ENCODE measurements at places on chromosomes 3 and 15.

DNA sequence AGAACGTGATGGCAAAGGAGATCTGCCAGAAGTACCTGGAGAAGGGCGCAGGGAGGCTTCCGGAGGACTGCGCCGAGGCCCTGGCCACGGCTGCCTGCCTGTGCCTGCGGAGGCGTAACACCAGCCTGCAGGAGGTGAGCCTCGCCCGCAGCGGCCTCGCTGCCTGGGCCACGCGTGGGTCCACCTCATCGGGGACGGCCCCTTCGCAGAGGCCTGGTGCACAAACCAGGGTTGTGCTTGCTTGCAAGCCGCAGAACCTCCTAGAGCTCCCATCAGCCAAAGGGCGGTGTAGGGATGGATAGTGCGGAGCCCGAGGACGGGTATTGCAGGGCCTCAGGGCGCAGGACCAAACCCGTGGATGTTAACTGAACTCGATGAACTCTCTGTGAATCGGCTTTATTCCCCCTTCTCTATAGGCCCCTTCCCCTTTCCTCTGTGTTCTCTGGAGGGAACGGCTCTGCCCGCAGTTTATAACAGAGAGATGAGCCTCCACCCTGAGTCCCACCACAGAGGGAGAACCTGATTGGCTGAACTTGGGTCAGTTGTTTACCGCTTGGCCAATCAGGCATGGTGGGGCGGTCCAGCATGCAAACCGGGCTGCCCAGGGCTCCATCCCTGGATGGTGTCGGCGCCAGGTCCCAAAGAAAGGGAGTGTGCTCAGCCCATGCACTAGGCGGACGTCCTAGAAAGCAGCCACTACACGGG, 13.6 kb upstream of the TATDN2 start:
- DNase-seq = no peak

DNA sequence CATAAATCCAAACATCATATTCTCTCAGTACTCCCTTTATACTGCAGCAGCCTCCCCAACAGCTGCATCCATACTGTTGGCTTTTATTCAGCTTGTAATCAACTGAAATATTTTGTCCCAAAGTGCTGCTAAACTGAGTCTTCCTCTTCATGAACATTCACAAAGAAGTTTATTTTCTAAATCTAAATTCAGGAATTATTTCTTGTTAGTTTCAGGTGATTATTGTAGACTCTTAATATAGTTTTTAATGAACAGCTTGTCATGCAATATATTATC, 269.3 kb upstream of the UBE2E2 start:
- DNase-seq = no peak

DNA sequence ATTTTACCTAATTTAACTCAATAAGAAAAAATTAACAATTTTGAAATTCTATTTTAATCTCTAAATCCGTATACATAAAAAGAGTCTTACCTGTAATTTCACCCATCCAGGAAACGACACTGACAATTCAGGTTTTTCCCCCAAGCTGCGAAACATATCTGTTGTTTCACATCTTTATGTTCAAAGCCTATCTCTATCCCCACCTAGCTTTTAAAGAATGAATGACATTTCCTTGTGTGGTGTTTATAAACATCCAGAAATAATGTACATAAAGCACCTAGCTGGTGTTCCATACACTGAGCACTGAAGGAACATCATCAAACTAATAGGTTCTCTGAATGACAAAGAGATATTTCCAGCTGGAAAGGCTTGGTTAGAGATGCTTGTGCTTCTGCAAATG, 867.8 kb downstream of the SQOR start:
- no peak for DNase-seq

DNA sequence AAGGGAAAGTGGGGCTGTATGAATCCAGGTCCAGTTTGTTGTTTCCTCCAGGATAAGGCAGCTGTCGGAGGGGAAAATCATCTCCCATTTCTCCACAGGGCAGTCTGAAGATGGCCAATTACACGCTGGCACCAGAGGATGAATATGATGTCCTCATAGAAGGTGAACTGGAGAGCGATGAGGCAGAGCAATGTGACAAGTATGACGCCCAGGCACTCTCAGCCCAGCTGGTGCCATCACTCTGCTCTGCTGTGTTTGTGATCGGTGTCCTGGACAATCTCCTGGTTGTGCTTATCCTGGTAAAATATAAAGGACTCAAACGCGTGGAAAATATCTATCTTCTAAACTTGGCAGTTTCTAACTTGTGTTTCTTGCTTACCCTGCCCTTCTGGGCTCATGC, 911 bp downstream of the CCRL2 start:
- no peak for DNase-seq

GRCh38 chr15:52220251-52220650, 29.1 kb upstream of the GNB5 start:
- DNase-seq = no peak

DNA sequence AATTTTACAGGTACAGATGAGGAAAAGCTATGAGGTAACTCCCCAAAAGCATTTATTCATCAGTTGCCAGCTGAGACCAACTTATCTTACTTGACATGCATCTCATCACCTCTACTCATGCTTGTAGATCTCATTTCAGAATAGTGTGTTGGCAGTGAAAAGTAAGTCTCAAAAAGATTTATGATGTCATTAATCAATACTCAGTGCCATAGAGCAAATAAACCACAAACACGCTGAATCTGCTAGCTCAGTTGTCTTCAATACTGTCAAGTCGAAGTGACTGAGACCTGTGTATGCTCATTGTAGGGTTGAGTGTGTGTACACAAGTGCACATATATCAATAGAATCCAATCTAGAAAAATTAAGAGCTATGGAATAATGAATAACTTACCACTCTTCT, 413.5 kb downstream of the CNTN3 start:
- no peak for DNase-seq

GRCh38 chr3:47315069-47315647, 32.4 kb downstream of the KLHL18 start:
- DNase-seq = no peak

DNA sequence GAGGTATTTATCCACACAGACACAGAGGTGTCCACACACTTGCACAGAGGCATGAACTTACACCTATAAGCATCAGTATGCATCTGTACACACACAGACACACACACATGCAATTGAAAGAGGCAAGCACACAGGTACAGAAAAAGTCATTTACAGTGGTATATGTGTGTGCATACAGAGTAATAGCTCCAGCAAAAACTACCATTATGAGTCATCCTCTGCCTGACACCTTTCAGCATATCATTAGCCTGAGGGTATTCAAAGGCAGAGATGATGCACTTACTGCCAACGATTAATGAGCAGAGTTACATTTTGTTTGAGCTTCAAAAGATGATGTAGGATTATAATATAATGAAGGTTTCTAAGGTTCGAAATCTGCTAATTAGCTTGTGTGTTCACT, 100.3 kb upstream of the TPRG1 start:
- DNase-seq = no peak

DNA sequence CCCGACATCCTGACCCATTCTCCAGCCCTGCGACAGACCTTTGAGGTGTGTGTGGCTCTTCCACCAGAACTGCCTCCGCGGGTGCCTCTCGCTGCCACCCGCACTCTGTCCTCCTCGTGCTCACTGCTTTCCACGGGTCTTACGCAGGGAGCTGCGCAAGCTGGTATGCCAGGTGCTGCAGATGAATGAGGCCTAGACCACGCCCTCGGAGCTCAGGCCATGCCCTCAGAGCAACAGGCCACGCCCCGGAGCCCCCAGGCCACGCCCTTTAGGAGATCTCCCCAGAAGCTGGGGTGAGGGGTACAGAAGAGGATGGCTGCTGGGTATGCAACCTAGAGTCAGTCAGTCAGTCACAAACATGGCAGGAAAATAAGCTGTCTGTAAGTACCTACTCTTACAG, 300.3 kb downstream of the GABRG3 start:
- DNase-seq = no peak

DNA sequence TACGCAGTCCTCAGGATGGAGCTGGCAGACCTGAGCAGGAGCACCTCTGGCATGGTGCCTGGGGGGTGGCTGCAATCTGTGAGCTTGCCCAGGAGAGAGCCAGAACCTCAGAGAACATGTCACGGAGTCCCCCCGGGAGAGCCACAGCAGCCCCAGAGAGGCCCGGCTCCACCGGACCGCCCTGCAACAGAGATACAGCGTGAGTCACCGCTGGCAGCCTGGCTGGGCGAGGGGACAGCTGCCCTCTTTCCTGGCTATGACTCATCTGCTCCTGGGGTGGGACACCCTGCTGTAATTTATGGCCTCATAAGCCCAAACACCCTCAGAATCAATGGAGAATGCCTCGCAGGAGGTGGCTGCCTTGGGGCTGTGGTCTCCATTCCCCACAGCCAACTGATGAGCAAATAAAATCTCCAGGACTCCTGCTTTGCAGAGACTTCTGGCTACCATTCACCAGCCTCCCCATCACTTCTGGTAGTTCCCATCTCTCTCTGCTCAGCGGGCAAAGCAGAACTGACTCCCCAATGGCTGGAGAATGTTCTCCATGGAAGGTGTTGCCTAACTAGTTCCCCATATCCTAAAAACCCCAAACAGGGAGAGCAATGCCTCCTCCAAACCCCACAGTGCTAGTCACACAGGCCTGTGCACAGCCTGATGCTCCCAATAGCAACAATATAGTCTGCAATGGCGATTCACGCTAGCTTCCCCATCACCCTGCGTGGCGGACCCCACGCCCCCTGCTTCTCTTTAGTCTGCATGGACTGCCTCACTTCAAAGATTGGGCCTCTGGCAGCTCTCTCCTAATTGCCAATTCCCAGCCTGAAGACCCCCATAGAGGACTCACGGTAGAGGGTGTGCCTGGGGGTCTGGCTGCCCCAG, 21.6 kb downstream of the ACSBG1 start:
- DNase-seq = no peak

GRCh38 chr3:16249336-16249735, 15.4 kb downstream of the DPH3 start:
- no peak for DNase-seq

GRCh38 chr3:147030274-147030673, 376.1 kb downstream of the ZIC4 start:
- DNase-seq = no peak

GRCh38 chr15:58260205-58260724, 122.1 kb downstream of the AQP9 start:
- DNase-seq = no peak

- DNase-seq = no peak
Measured at GRCh38 chr3:193614430-193614829, 21.4 kb downstream of the OPA1 start.

GRCh38 chr15:97196048-97197014, 764.2 kb upstream of the ARRDC4 start:
- no peak for DNase-seq

- no peak for DNase-seq
Measured at GRCh38 chr3:155110022-155110421, 29.9 kb downstream of the MME start.

DNA sequence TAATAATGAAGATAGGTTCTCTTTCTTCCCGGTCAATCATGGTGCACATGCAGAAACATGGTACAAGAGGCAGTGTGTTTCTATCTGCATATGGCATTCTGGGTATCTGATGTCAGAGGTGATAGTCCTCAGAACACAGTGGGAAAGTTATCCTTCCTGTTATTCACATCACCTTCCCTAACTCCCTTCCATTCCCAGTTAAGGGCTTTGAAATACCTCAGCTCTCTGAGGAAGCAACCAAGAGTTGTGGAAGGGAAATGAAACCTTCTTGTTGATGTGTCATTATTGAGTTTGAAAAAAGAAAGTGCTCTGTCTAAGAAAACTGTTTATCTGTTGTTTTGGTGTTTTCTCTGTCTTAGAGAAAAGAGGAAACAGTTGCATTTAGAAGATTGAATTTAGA, 21.9 kb upstream of the P2RY13 start:
- no peak for DNase-seq

- DNase-seq = no peak
Measured at GRCh38 chr15:89356634-89357298, 22.1 kb upstream of the POLG start.

DNA sequence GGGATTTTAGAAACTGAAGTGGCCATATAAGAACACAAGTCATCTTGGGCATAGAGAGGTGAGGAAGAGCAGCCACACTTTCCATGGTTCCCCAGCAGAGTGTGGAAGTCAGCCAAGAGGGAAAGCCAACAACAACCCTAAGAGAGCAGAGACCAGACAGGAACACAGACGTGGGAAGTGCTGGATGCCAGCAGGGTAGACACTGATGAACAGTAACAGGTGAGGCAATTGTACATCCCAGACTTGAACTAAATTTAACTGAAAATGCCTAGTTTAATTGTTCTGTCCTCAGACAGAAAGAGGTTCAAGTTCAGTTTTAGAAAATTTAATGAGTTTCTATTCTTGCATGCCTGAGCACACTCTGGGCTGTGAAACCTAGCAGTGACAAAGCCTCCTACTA, 212.1 kb downstream of the ATP8B4 start:
- DNase-seq = no peak

Data from activated effector memory CD4-positive, alpha-beta T cell treated with Interleukin-2 at 50 U/mL for 16 hours (primary cell).